ENCODE measurements at places on chromosomes 3 and 15.

DNA sequence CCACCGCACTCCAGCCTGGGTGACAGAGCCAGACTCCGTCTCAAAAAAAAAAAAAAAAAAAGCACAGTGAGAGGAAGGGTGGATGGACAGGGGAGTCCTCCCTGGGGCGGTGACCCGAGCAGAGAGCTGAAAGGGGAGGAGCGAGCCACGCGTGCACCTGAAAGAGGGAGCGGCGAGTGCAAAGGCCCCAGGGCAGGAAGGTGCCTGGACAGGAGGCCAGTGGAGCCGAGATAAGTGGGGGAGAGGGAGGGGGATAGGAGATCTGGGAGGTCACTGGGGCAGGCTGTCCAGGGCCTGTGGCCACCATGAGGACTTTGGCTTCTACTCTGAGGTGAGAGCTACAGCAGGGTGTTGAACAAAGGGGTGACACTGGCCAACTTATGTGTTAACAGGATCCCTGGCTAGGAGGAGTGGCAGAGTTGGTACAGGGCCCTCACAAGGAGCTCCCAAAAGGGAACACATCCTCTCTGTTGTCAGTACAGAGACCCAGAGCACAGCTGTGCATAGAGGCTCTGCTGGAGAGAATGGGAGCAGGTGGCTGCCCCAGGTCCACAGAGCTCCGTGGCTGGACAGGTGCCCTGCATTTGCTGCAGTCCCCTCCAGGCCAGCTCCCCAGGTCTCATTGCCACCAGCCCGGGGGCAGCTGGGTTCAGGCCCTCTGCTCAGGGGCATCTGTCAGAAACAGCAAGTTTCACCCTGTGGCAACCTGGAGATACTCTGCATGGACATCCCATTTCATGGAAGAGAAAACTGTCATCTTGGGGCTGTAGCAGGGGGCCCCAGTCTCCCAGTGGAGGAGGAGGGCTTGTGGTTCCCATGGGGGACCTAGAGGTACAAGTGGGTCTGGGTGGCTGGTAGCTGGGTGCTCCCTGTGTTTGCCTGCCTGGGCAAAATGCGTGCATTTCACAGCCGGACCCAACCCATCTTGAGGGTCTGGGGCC lies 28.5 kb downstream of the FBLN2 start:
- no peak for DNase-seq

GRCh38 chr3:33699275-33699674 lies 18.8 kb downstream of the CLASP2 start:
- no peak for DNase-seq

DNA sequence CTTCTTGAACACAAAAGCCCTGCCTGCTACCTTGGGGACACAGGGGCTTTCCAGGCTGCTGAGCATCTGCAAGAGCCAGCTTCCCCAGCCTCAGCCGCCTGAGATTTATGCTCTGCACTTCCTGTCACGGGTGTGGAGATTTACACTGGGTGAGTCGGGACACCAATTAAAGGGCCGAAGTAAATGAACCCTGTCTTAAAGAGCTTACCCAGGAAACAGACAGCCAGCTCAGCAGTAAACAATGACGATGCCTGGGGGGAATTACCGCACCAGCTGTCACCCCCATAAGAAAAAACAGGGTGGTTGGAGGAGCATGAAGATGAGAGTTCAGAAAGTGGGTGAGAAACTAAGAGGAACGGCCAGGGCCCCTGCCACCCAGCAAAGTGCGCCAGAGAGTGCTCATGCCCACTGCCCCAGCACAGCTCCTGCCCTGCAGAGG lies 37.5 kb upstream of the IQSEC1 start:
- no peak for DNase-seq

GRCh38 chr3:14286887-14287500 lies 108.4 kb downstream of the LSM3 start:
- peak; percentile 16 for DNase-seq

- no peak for DNase-seq
Observed at GRCh38 chr3:146536681-146537080, 7.7 kb downstream of the PLSCR1 start.

GRCh38 chr15:83971992-83972391 lies 263.6 kb upstream of the GOLGA6L4 start:
- DNase-seq: no peak

DNA sequence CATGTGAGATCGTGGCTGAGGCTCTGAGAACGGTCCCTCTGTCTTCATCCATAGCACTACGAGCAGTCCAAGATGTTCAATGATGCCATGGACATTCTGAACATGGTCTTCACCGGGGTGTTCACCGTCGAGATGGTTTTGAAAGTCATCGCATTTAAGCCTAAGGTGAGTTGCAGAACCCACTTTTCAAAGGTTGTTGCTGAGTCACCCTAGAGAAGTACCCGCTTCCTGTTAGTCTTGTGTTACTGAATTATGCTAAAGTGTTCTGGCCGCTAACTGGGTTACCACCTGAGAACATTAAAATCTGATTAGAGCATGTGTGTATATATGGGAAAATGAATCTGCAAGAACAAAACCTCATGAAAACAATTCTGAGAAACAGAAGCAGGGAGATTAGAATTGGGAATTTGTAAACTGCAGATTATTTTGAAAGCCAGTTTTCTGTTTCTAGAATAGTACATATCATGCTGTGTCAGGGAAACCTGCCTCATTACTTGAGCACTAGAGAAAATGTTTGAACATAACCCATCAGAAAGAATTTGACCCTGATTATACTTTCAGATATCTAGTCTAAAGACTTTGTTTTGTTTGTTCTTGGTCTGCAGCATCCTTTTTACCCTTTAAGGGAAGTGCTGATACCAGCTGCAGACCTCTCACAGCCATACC lies 92.6 kb downstream of the CHDH start:
- no peak for DNase-seq

GRCh38 chr3:57500506-57500905 lies 43.6 kb downstream of the DNAH12 start:
- DNase-seq: no peak

DNA sequence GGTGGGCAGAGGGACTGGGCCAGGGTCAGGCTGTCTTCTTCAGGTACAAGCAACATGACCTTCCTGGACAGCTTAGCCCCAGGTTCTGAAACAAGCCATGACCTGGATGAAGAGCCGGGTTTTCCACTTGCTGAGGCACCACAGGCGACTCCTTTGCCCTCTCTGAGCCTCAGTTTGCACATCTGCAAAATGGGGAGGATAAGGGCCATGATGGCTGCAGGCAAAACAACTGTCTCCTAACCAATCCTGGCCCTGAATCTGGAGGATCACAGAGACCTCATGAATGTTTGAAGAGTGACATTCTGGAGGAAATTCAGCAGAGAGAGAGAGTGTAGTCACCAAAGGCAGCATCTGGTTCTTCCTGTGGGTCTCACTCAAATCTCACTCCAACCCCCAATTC lies 8.0 kb downstream of the SLC6A1 start:
- no peak for DNase-seq

GRCh38 chr3:103134023-103134724 lies 699.4 kb downstream of the ZPLD1 start:
- DNase-seq: no peak

DNA sequence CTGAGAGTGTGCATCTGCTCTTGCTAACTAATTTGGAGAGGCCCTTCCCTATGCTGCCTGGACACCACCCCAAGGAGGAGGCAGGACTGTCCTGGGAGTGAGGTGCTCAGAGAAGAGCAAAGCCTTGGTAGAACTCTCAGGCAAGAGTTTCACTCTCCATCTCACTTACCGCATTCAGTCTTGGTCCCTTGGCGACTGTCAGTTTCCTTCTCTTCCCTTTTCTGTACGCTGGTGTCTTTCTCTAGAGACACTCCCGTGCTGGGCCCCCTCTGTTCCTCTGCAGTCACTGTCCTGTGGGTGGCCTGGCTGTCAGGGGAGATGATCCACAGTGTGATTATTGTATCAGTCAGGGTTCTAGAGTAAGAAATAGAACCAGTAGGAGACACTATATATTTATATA lies 44.0 kb downstream of the IDH2 start:
- DNase-seq: no peak

GRCh38 chr3:19250959-19251610 lies 102.8 kb downstream of the KCNH8 start:
- DNase-seq: no peak

- no peak for DNase-seq
Observed at GRCh38 chr3:29186982-29187725, 93.7 kb upstream of the RBMS3 start.

All from SHP77 (cell line).